Anterior cingulate cortex (tissue), 58 donors: ENCODE measurements at places on chromosomes 12 and 14.

DNA sequence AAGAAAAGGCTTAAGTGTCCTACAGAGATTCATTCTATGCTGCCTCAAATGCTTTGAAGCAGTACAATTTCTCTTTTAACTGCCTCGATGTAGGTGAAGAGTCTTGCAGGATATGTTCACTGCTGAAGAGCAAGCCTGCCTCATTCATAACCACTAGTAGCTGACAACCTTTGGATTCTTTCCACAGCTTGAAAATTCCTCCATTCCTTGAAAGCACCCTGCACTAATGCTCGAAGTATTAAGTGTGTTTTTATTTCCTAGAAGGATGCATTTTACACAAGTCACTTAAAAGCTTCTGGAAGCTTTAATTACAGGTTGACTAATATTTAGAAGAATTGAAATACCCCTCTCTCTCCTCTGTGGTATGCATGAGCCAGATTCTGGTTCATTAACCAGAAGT is 429.4 kb downstream of the DIO2 start:
- DNase-seq = no peak

- DNase-seq = no peak
Measured at GRCh38 chr12:31931796-31932715, 27.2 kb upstream of the RESF1 start.

DNA sequence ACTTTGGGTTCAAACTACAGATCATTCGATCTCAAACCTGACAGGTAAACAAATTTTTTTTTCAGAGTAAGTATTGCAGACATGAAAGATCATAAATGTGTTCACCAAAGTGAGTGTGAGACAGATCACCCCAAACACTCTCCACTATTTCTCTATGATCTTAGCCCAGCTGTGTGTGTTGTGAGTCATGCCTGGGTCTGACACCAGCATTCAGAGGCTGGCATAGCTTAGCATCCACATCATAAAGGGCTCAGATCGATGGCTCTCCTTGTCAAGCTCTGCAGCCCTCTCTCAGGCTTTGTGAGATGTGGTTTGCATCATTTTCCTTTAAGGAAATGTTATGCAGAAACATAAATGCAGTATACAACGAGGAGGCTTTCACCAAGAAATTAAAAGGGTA is 164.9 kb downstream of the ETV6 start:
- peak; percentile 46 for DNase-seq

GRCh38 chr12:113476176-113476986 is 4.7 kb upstream of the LHX5 start:
- DNase-seq = no peak

DNA sequence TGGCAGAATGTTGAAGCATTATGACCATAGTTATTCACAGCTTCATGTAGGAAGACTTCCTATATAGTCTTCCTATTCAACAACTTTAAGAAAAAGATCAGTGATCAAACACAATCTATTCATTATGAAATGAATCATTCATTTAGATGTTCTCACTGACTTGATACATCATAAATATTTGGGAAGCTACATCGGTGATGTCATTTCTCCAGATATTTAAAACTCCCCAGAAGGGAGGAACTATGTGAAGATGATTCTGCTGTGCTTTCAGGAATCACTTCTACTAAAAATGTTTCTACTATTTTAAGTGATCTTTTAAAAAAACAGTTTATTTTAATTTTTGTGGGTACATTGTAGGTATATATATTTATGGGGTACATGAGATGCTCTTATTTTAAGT is 316.4 kb downstream of the BCAT1 start:
- no peak for DNase-seq

GRCh38 chr14:50822501-50823042 is 8.4 kb downstream of the NIN start:
- DNase-seq = no peak

GRCh38 chr12:94039914-94040313 is 108.5 kb upstream of the PLXNC1 start:
- no peak for DNase-seq

GRCh38 chr14:47332939-47333338 is 342.5 kb downstream of the MDGA2 start:
- DNase-seq = no peak

GRCh38 chr12:22728987-22729386 is 104.0 kb downstream of the ETNK1 start:
- DNase-seq = no peak

DNA sequence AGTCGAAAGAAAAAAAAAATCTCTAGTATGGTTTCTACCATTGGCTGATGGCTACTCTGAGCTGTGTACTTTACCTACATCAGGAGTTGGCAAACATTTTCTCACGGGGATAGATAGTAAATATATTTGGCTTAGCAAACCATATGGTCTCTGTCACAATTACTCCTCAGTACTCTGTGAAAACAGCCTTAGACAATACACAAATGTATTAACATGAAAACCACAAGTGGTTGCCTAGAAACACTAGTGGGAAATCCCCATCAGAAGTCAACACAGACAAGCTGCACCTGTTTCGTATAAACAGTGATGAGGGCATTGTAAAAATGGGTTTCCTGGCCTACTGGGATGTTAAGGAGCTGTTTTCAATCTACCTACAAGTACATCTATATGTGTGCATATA is 84.6 kb upstream of the NAV3 start:
- no peak for DNase-seq

- DNase-seq = no peak
Measured at GRCh38 chr14:102998393-102998792, 59.0 kb downstream of the CDC42BPB start.

GRCh38 chr12:110917467-110917866 is 2.9 kb downstream of the MYL2 start:
- no peak for DNase-seq

DNA sequence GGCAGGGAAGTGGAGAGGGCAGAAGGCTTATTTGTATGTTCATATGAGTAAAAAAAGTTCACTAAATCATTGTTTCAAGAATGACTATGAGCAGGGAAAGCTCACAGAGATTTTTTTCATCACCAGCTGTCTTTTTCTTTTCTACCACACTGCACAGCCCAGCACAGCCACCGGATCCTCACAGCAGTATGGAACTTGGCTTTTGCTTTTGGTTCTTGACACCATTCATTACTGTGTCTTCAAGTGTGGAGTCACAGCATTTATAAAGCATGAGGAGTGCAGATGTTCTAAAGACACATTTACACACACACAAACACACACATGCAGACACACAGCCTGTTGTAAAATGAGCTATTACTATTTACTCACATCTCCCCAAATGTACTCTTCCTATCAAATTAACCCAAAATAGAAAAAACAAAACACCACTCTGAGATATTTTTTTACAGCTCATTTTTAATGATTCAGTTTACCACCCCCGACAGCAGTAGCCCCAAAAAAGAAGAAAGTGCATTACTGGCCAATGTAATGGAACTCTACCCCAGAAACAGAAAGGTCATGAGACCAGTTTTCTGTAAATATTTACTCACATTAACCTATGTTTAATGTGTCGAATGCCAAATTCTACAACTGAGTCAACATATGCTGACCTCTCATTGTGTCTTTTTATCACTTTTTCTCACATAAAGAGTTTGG is 60.5 kb downstream of the BTG1 start:
- DNase-seq = no peak

DNA sequence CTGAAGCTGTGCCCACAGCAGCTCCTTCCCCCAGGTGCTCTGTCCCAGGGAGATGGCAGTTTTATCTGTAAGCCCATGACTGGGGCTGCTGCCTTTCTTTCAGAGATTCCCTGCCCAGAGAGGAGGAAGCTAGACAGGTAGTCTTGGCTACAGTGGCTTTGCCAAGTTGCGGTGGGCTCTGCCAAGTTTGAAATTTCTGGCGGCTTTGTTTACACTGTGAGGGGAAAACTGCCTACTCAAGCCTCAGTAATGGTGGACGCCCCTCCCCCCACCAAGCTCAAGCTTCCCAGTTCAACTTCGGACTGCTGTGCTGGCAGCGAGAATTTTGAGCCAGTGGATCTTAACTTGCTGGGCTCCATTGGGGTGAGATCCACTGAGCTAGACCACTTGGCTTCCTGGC is 124.7 kb downstream of the MSRB3 start:
- no peak for DNase-seq

DNA sequence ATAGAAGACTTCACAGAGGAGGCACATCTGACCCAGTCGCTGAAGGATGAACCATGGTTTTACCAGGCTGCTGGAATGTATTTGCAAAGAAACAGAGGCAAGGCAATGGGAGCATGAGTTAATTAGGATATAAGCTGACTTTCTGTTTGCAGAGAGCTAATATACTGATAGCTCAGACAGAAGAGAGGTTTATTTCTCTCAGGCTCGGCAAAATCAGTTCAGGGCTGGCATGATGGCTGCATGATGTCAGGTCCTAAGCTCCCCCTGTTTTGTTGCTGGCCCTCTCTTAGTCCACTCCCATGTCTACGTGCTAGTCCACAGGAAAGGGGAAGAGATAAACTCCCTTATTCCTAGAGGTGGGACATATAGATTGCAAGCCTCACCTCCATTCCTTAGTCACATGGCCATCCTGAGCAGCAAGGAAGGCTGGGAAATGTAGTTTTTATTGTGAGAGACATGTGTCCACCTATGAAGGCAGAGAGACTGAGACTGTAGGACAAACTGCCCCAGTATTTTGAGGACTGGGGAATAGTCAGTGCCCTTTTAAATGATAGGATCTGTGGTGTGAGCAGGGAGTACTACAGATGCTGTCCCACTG is 224.5 kb downstream of the VRK1 start:
- DNase-seq = no peak

- no peak for DNase-seq
Measured at GRCh38 chr14:56120091-56120691, 2.0 kb downstream of the PELI2 start.

GRCh38 chr14:54658836-54659235 is 91.9 kb downstream of the SAMD4A start:
- no peak for DNase-seq

GRCh38 chr14:91899806-91900205 is 32.5 kb upstream of the TC2N start:
- DNase-seq = no peak

GRCh38 chr14:64541972-64542835 is 1.7 kb downstream of the HSPA2 start:
- no peak for DNase-seq

DNA sequence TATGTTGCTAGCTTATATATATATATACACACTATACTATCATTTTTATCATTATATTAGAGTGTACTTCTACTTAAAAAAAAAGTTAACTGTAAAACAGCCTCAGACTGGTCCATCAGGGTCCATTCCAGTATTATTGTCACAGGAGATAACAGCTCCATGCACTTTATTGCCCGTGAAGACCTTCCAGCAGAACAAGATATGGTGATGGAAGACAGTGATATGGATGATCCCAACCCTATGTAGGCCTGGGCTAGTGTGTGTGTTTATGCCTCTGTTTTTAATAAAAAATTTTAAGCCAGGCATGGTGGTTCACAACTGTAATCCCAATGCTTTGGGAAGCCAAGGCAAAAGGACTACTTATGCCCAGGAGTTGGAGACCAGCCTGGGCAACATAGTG is 86.2 kb downstream of the GCH1 start:
- DNase-seq = no peak
